ENCODE measurements at places on chromosomes 1 and 21.

DNA sequence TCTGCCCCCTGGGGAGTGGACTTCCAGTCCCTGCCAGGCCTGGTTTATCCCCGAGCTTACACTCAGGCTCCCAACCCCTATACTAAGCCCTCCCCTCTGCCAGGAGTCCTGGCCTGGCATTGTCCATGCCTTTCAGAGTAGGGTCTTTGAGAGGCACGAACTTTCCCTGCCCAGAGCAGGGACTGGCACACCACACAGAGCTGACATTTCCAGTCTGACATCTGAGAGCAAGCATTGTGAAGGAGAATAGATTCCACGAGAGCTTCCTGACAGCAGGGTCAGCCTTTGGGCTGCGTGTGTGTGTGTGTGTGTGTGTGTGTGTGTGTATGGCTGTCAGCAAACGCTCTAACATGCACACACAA, 59.5 kb upstream of the LAPTM5 start:
- no peak for DNase-seq

- no peak for DNase-seq
Observed at GRCh38 chr1:54671985-54672608, 30.5 kb downstream of the MROH7 start.

DNA sequence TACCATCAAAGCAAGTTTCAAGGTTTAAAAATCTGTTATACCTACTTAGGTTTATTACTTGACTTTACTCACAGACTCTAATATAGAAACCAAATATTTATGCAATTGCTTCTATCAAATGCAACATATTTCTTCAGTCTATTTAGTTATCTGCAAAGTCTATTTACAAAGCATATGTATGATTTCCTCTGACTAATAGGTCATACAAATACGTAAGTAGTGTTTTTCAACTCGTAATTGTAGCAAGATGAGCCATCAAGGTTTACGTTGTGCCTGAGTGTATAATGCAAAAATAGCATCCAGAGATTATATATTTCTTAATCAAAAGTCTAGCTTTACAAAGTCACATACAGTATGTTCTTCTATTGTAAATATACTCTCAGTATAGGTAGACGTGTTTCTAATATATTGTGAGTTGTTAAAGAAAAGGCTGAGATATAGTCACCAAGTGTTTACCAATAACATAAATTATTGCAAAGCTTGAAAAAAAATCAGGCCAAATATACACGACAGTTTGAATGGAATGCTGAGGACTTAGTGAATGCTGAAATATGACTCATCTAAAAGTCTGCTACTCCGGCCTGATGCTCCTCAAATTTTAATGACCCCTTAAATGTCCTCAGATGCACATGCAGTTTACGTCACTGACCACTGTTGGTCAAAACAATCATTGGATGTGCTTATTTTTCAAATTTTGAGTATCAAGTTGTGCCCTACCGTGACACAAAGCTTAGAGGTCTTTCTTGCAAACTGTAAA, 48.4 kb downstream of the ADAMTS5 start:
- no peak for DNase-seq

- DNase-seq: no peak
Observed at GRCh38 chr1:10432910-10433700, 2.9 kb downstream of the CENPS start.

- no peak for DNase-seq
Observed at GRCh38 chr1:24203404-24203803, 16.3 kb upstream of the IFNLR1 start.

Measured in cortex of kidney (tissue), 1 donor.